Tibial nerve (tissue), 4 donors: ENCODE measurements at places on chromosomes 7 and 10. TPM values are rescaled to one million over a fixed set of nuclear protein-coding genes. Genes with fewer than 3 reads are reported as not detected.
A peak's percentile ranks its signal among the peaks of the same experiment; 100 is the strongest.

- peak overlapping the region; percentile 84 for H3K4me3 ChIP-seq
- H3K36me3 ChIP-seq, result no peaks in the 10 kb centered on the region
- no peaks in the 10 kb centered on the region for H3K4me1 ChIP-seq
- DNase-seq, result no peak
- peak overlapping the region; percentile 94 for H3K27ac ChIP-seq
Measured at GRCh38 chr10:68721673-68722335, 765 bp downstream of the CCAR1 start.

- H3K36me3 ChIP-seq, result no peaks in the 10 kb centered on the region
- no peaks in the 10 kb centered on the region for H3K27me3 ChIP-seq
- no peak overlapping the region for H3K4me3 ChIP-seq
Measured at GRCh38 chr10:71029411-71029892, 141.1 kb upstream of the PCBD1 start.

DNA sequence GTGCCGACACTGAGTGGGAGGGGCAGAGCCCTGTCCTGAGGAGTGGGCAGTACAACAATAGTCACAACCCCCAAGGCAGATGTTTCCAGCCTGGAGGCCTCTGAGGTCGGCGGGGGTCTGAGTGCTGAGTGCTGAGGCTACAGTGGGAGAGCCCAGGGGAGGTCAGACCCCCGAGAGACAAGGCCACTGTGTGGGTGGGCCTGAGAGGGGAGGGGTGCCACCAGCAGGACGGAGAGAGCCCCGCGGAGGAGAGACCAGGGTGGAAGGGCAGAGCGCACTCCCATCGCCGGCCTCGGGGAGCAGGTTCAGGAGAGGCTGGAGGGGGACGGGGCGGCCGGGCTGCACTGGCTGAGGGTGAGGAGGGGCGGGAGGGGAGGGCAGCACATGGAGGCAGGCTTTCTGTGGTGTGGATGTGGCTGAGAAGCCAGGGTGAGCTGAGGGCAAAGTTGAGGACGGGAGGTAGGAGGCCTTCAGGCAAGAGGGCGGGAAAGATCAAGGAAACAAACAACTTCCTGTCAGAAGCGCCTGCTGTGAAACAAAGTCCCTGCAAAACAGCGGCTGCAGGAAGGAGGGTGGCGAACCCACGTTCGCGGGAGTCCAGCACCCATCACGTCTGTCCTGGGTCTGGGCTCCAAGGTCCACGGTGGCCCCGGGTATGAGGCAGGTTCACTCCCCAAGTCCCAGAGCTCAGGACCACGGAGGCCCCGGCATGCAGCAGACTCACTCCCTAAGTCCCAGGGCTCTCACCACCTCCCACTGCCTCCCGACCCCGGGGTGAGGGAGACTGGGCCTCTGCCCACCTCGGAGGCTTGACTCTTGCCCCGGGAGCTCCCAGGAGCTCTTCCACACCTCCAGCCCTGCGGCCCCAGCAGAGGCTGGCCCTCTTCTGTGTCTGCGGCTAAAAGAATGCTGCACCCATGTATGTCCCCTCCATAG, 76.8 kb upstream of the NKX6-2 start:
- no peak overlapping the region for H3K4me3 ChIP-seq
- no peaks in the 10 kb centered on the region for H3K4me1 ChIP-seq
- no peaks in the 10 kb centered on the region for H3K27me3 ChIP-seq
- peak; percentile 8 for DNase-seq

Gene HIBADH
- 44.0 TPM for total RNA-seq

Gene SMO
- total RNA-seq, result 26.4 TPM

DNA sequence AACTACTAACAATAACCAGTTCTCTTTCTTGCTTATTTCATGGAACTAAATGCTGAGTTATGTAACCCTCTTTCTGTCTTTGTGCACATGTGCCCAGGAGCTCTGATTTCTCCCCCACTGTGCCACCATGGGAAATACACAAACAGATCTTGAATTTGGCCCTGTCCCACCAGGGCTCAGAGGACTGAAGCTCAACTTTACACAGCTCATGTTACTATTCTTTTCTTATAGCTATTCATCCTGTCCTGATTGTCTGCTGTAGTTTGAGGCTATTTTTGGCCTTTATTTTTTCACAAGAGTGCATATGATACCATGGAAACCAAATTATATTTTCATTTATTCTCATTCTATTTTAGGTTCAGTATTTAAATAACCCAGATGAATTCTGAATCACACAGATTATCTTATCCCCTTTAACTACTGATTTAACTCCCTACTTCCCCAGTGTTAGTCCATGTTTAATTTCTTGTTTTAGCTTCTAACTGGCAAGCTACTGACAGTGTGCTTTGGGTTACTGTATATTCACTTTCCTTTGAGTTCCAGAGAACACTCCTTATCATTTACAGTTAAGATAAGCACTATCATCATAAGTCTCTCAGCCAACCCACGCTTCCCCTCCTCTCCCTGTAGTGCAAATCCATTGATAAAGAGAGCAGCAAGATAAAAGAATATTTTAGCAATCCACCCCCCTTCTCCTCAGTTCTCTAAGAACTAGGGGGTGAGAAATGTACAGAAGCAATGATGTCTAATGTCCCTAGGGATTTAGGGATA, 71.8 kb upstream of the GSDME start:
- no peaks in the 10 kb centered on the region for H3K27me3 ChIP-seq
- no peak overlapping the region for H3K4me3 ChIP-seq
- no peak overlapping the region for H3K27ac ChIP-seq
- no peaks in the 10 kb centered on the region for H3K36me3 ChIP-seq
- no peak for DNase-seq

GRCh38 chr10:78059906-78060702, 26.4 kb downstream of the RPS24 start:
- no peak for DNase-seq
- no peaks in the 10 kb centered on the region for H3K4me1 ChIP-seq
- H3K27me3 ChIP-seq, result no peaks in the 10 kb centered on the region
- H3K4me3 ChIP-seq, result no peak overlapping the region

- no peaks in the 10 kb centered on the region for H3K27me3 ChIP-seq
- H3K4me1 ChIP-seq, result no peaks in the 10 kb centered on the region
- no peaks in the 10 kb centered on the region for H3K36me3 ChIP-seq
- no peak overlapping the region for H3K4me3 ChIP-seq
Measured at GRCh38 chr10:114437473-114438292, 33.4 kb upstream of the AFAP1L2 start.

- no peak overlapping the region for H3K27ac ChIP-seq
- no peak overlapping the region for H3K4me3 ChIP-seq
- H3K4me1 ChIP-seq, result no peaks in the 10 kb centered on the region
- H3K27me3 ChIP-seq, result no peaks in the 10 kb centered on the region
- no peak for DNase-seq
- H3K36me3 ChIP-seq, result no peaks in the 10 kb centered on the region
Measured at GRCh38 chr10:128751284-128751683, 625.1 kb upstream of the MKI67 start.

- H3K4me3 ChIP-seq, result no peak overlapping the region
- no peaks in the 10 kb centered on the region for H3K36me3 ChIP-seq
- H3K27me3 ChIP-seq, result no peaks in the 10 kb centered on the region
- no peak for DNase-seq
- no peak overlapping the region for H3K27ac ChIP-seq
Measured at GRCh38 chr10:131869344-131869743, 31.5 kb upstream of the PPP2R2D start.
